NCI-H1417 (cell line): ENCODE measurements at places on chromosomes 4 and X.
A peak's percentile ranks its signal among the peaks of the same experiment; 100 is the strongest.

DNA sequence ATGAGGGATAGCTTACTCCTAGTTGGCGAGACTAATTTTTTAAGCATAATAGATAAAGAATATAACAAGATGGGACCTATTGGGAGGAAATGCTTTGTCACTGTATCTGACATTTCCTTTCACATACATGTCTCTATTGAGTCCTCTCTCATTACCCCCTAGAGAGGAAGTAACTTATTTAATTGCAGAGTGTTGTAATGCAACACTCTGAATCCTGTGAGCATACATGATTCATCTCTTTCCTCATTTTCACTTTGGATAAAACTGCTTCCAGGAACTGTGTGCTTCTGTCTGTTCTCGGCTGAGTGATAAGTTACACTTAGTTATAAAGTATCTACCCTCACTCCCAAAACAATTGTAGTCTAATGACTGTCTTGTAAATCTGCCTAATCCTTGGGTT lies 266.1 kb upstream of the ANXA10 start:
- DNase-seq, result no peak

DNA sequence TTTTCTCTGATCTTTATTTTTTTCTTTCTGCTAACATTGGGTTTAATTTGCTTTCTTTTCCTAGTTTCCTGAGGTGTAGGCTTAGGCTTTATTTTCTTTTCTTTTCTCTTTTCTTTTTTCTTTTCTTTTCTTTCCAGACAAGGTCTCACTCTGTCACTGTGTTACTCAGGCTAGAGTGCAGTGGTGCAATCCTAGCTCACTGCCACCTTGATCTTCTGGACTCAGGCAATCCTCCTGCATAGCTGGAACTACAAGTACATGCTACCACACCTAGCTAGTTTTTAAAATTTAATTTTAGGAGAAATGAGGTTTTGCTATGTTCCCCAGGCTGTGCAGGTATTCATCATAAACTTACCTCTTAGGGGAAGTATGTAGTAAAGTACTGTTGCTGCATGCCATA lies 197.8 kb upstream of the ANKRD50 start:
- no peak for DNase-seq

DNA sequence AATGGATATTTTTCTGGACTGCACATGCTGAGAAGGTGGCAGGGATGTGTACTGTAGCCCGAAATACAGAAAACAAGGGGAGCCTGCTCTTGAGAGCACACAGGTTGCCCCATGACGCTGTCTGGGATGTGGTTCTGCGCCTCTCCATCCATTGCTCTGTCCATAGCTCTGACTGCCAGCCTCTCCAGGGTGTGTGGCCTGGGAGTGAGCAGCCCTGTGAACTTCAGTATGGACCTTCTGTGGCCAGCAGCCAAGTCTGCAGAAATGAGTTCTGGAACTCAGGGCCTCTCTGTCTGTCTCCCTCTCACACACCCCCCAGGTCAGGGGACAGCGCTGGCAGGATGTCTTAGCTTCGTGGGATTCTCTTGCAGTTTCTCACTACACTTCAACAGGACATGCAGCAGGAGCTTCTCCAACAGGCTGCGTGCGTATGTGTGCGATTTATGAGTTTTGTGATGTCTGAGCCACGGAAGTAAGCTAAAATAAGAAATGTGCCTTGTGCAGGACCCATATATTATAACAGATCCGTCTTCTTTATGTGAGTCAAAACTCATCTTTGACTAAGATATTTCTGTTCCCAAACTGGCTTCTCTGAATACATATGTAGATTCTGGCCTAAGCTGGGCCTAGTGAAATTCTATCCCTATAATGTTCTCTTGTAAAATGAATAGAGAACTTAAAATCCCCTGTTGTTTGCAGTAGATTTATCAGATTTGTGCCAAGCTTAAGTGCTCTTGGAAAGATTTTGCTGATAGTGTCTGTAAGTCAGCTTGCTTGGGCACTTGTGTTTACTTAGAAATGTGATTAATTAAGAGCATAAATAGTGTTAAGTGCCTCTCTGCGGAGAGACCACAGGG lies 40.0 kb downstream of the PROM1 start:
- peak; percentile 72 for DNase-seq

GRCh38 chr4:182604953-182605352 lies 312.2 kb downstream of the DCTD start:
- no peak for DNase-seq

DNA sequence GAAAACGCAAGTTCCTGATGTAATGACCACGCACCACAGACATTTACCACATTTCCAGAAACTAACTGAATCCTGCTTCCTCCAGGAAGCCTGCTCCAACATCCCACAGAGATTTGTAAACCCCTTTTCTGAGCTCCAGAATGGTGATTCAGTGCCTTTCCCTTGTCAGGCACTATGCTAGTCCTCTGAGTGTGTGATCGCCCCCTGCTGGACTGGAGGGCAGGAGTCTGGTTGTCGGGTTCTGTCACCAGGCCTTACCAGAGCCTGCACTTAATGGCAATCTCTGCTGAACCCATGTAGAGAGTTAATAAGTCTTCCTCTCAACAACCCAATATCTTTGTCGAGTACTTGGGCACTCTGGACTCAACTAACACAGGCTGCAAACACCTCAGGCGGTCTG lies 14.5 kb upstream of the KDM5C start:
- no peak for DNase-seq
